IMR-90 (cell line): ENCODE measurements at places on chromosomes 5 and 9. TPM values are rescaled to one million over a fixed set of nuclear protein-coding genes. Genes with fewer than 3 reads are reported as not detected.

GRCh38 chr5:150104550-150104870 is 18.2 kb upstream of the CSF1R start:
- no peak for DNase-seq

DNA sequence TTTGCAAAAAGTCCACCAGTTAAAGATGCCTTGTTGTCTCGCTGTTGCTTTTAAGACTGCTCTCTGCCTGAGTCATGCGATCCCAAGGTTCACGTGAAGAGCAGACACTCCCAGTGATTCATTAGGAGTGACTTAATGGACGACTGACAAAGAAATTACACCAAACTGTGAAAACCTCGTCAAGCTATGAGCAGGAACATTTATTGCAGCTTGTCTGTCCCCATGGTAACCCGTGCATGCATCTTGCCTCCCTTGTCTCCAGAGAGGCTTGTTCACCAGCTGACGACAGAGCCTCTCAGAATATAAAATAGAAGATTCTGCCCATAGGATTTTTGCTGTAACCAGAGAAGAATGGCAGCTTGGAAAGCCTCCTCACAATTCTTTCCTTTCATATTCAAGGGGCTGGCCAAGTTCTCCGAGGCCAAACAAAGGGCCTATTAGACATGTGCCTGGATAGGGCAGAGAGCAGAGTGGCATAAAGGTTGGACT is 352.7 kb downstream of the SPOCK1 start:
- peak; percentile 96 for DNase-seq

DNA sequence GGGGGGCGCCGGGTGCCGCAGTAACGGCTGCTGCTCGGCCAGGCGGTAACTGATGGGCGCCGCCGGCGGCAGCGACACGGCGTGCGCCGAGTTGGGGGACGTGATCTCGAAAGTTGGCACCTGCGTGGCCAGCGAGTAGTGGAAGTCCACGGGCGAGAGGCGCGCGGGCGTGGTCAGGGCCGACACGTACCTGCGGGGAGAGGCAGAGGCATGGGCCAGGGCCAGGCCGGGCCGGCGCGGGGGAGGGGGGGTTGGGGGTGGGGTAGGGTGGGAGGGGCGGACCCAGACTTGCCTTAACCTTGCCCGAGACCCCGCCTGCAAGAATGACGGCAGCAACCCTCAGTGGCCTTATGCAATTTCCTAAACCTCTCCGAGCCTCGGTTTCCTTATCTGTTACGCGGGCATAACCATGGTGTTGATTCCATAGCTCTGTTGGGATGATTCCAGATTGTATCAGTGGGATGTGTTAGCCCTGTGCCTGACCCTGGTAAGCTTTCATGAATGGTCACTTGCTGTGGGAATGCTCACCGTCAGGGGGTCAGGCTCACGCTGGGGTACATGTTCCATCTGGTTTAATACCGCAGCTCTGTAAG is 53.0 kb downstream of the PSD2 start:
- no peak for DNase-seq

GRCh38 chr9:129402931-129403778 is 217.7 kb downstream of the C9orf50 start:
- no peak for DNase-seq

- peak; percentile 68 for DNase-seq
Observed at GRCh38 chr5:127892467-127893207, 189.4 kb downstream of the CCDC192 start.

GRCh38 chr5:173542964-173543363 is 73.5 kb downstream of the BOD1 start:
- DNase-seq, result no peak

GRCh38 chr5:175382171-175382570 is 61.8 kb downstream of the DRD1 start:
- no peak for DNase-seq

The GDF9 gene
- total RNA-seq, result 0.18 and 0.28 TPM in 2 replicates

The ZNF366 gene
- not detected in 2 replicates for total RNA-seq
